ENCODE measurements at places on chromosomes 7 and 10.
A peak's percentile ranks its signal among the peaks of the same experiment; 100 is the strongest.

- no peak for DNase-seq
Measured at GRCh38 chr7:137454767-137455166, 111.2 kb upstream of the PTN start.

DNA sequence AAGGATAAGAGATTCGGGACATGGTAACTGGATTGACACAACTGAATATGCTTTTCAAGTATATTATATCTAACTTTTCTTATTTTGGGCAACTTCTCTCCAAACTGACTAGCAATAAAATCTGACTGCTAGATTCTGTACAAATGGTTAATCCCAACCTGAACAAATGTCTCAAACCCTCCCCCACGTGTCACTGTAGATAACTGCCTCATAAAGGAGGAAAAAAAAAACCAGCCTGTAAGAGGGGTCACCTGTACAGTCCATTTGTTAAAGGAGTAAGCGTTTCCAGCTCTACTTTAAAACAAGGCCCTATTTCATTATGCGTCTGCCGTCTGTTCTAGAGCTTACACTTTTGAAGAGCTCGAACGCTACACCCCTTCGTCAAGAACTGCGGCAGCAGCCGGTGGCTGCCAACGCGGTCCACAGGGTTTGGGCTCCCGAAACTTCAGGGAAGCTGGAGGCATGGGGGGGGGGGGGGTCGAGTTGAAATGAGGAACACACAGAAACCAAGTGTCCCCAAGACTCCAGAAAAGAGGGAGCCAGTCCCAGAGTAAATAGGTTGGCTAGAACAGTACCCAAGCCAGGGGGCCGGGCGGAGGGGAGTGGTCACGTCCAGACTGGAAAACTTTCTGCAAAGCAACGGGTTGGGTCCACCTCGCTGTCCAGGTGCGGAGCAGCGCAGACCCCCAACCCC is 492 bp downstream of the COG5 start:
- peak; percentile 79 for DNase-seq

DNA sequence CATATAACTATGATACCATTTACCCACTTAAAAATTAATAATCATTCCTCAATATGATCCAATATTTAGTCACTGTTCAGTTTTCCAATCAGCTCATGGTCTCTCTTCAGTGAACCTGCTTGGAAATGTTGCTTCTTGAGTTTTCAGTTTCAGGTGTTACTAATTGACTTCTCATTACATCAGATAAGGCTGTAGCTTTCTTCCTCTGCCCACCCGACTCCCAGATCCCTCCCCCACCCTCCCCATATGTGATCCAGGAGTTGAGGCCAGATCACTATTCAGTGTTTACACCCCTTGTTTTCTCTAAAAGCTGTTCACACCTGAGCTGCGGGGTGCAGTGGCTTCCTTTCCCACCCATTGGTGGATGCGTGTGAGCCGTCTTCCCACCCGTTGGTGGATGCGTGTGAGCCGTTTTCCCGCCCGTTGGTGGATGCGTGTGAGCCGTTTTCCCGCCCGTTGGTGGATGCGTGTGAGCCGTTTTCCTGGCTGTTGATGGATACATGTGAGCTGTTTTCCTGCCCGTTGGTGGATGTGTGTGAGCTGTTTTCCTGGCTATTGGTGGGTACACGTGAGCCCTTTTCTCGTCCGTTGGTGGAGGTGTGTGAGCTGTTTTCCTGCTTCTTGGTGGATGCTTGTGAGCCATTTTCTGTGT is 3.2 kb upstream of the MTG1 start:
- DNase-seq = no peak

- no peak for DNase-seq
Measured at GRCh38 chr7:131942287-131943150, 386.1 kb upstream of the PODXL start.

- peak; percentile 67 for DNase-seq
Measured at GRCh38 chr10:104581884-104582601, 59.0 kb upstream of the SORCS3 start.

- peak; percentile 70 for DNase-seq
Measured at GRCh38 chr10:72328045-72328828, 26.5 kb downstream of the DNAJB12 start.

DNA sequence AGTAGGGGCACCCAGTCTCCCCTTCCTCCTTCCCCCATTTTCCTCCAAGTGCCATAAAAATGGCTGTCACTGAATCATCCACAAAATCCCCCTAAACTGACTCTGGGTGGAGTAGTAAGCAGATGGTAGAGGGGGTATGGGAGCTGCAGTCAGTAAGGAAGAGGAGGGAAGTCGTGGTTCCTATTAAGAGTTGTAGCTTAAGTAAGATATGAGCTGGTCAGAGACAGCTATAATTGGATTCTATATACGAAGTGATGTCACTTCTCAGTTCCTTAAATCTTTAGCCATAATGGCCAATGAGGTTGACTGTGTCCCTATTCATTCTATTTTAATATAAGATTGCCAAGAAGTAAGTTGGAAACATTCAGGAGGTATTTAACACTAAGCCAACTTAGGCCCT is 131.7 kb downstream of the SLC16A9 start:
- DNase-seq = no peak

- DNase-seq = peak; percentile 95
Measured at GRCh38 chr7:106057962-106058927, 53.9 kb downstream of the SYPL1 start.

- DNase-seq = no peak
Measured at GRCh38 chr10:128122931-128123330, 3.3 kb downstream of the MKI67 start.

- DNase-seq = peak; percentile 58
Measured at GRCh38 chr7:44607141-44608068, 978 bp downstream of the OGDH start.

DNA sequence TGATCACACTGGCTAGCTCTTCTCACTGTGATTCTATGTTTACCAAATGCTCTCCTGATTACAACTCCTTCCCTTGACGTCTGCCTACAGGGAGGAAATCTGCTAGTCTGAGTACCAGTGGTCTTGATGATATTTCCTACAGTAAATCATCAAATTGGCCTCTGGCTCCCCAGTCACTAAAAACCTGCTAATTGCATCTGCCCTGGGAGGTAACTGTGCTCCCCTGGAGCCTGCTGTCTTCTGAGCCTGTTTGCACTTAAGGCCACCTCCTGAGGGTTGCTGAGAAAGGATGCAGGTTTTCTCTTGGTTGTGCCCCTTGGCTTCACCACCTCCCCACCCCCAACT is 56.0 kb downstream of the ELMO1 start:
- no peak for DNase-seq

- peak; percentile 64 for DNase-seq
Measured at GRCh38 chr10:22620140-22620857, 94.1 kb downstream of the PIP4K2A start.

- DNase-seq = no peak
Measured at GRCh38 chr7:150449206-150449952, 1.1 kb upstream of the GIMAP8 start.

DNA sequence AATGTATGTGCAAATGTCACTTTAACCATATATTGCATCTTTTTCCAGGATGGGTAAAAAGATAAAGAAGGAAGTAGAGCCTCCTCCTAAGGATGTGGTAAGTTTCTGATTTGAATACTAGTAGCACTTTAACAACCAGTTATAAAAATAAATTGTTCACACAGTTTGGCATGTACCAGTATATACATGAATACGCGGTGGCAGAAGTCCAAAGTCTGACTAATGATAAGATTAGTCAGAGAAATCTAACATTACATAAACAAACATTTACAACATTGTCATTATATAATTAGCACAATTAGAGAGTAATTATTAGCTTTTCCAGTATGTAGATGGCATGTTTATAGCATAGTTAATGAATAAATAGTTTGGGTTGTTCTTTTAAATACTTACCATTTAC is 4.1 kb downstream of the ARMC3 start:
- DNase-seq = peak; percentile 13

GRCh38 chr10:54094321-54094720 is 706.7 kb downstream of the PCDH15 start:
- DNase-seq = no peak

DNA sequence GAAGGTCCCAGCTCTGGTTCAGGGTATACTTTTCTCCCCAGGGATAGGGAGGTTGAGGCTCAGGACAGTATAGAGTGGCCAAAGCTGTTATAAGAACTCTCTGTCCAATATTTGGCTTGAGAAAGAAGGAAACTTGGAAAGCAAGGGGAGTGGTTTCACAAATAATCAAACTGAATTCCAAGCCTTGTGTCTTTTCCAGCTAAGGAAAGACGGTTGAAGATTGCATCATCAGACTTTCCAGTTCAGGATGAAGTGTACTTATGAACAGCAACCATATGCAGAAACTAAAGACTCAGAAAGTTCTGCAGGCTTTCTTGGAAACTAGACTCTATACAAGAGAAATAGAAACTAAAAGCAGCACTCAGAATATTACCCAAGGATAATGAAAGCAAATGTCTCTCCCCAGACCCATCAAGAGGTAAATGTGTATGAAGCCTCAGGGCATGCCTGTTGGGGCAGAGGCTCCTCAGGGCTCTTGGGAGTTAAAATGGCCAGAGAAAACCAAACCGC is 46.4 kb downstream of the RAMP3 start:
- DNase-seq = no peak

- DNase-seq = no peak
Measured at GRCh38 chr10:62749093-62749683, 55.3 kb upstream of the ADO start.

GRCh38 chr10:91787810-91788209 is 10.4 kb upstream of the TNKS2 start:
- no peak for DNase-seq

DNA sequence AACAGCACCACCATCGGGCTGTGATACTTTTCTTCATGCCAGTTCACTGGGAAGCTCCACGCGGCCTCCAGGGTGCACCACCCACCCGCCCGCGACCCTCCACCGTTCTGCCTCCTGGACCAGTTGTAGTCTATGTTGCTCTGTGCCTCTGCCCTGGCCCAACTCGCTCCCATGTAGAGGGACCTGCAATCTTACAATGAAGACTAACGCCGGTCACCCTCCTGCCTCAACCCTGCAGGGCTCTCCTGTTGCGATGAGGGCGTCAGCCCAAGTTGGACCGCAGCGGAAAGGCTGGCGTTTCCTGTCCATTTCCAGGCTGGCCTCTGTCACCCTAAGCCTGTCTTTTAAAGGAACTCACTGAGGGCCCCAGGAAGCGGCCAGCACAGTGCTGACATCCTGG is 34.9 kb downstream of the IL15RA start:
- DNase-seq = no peak

DNA sequence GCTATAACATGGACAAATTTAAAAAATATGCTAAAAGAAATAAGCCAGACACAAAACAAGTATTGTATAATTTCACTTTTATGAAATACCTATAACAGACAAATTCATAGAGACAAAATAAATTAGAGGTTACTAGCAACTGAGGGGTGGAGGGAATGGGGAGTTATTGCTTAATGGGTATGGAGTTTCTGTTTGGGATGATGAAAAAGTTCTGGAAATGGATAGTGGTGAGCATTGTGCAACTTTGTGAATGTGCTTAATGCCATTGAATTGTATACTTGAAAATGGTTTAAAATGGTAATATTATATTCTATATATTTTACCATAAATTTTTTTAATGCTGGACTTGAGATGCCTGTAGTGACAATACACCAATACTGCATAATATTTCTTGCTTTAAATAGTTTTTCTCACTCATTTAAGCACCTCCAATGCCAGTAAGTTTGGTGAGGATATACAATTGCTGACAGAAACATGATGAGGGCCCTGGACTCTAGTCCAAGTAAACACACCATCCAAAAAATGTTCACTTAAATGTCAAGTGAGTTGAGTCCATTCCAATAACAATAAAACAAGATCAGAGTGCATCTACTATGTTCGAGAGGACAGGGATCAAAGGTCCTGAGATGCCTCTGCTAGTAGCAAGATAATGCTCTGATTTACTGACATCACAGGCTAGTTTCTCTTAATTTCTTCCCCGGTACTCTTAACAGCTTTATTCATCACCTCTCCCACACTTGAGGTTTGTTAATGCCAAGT is 71.9 kb downstream of the NT5C2 start:
- DNase-seq = no peak

- DNase-seq = no peak
Measured at GRCh38 chr7:112360681-112361080, 89.6 kb upstream of the IFRD1 start.

DNA sequence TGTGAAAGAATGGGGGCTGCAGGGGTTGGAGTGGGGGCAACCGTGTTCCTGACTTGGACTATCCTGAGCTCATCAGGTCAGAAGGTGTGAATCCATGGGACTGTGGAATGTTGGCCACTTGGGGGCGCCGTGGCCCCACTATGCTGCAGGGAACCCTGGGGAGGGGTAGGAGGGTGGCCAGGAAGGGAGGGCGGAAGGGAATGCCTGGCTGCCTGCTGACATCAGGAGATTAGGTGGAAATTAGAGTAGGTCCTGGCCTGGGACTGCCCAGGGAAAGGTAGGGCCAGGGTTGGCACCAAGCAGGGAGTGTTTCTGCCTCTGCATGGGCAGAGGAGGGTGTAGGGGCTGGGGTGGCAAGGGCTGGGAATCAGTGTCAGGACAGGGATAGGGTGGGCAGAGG is 65.8 kb upstream of the PRSS58 start:
- DNase-seq = peak; percentile 90

DNA sequence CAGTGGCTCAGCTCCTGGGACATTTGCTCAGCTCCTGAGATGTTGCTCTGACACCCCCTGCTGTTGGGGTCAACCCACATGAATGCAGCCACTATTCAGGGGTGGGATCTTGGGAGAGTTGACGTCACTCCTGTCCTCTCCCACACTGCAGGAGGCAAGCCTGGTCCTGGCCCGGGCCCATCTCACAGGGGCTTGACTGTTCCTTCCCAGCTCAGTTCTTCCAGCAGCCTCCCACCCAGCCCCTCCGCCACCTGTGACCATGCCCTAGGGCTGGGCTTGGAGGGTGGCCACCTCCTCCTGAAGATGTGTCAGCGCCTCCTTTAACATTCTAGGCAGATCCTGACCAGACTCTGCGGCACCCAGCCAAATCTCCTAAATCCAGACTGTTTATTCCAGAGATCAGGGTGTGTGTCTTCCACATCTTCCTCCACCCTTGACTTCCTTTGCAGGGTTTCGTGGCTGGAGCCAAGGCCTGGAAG is 19.1 kb upstream of the OPALIN start:
- no peak for DNase-seq

- DNase-seq = peak; percentile 12
Measured at GRCh38 chr10:6218692-6219493, 16.2 kb downstream of the PFKFB3 start.

DNA sequence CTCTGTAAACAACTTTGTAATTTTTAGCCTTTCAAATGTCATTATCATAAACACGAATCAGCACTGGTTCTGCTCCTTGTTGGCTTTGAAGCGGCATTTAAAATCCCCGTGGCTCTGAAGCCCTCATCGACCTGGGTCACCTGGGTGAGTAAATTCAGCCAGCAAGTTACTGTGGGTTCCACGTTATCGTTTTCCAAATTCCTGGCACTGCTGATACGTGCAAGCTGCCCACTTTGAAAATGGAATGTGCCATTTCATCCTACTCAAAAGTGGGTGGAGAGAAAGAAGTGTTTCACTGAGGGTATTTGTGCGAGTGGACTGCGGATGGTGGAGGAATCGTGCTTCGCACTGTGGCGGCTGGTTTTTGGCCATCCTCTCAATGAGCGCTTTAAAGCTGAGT is 281.7 kb downstream of the KLF6 start:
- peak; percentile 37 for DNase-seq

DNA sequence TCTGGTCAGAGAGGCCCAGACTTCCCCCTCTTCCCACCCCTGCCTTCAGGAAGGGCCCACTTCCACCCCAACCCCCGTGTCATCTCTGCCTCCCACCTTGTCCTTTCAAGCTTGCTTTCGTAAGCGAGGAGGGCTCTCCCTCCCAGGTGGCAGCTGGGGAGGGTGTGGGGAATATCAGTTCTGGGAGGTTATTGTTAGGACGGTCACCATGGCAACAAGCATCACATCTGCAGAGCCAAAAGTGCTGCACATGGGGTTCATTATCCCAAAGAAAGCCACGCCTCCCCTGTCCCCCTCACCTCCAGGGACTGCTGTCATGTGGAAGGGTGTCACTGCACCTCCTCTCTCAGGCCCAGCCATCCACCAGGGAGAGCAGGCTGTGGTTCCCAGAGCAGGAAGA is 2.6 kb upstream of the CAMK2B start:
- peak; percentile 16 for DNase-seq
